Daoy (cell line): ENCODE measurements at places on chromosomes 6 and 20.

GRCh38 chr6:132698608-132699007 is 15.2 kb downstream of the VNN1 start:
- no peak for DNase-seq

- DNase-seq, result no peak
Measured at GRCh38 chr6:5747379-5747778, 259.3 kb downstream of the NRN1 start.

GRCh38 chr20:9736373-9736772 is 102.5 kb downstream of the PAK5 start:
- DNase-seq, result no peak

DNA sequence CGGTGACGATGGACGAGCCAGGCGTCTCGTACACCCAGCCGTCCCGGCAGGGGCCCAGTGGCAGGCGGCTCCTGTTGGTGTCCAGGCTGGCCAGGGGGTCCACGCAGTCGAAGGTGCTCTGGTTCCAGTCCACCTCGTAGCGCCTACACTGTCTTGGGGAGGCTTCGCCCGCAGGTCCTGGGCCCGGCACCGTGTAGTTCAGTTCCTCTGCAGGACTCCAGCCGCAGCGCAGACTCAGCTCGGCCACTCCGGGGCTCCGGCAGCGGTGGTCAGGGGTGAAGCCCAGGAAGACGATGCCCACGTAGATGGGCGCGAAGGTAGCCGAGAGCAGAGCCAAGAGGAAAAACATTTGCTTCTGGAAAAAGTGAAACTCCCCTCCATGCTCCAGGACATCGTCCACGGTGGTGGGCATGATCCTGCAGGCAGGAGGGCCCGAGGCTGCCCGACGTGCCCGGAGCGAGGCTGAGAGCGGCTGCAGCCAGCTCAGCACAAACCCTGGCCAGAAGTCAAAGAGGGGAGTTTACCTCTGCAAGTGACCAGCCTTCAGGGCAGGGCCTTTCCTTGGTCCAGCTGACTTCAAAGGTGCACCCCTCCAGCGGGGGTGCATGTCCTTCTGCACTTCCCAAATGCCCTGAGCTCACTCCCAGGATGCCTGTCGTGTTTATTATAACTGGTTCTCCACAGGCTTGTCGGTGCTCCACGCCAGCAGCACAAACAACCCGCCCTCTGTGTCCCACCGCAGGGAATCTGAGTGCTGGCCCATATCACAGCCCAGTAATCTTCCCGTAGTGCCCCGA is at the start of gene SLC22A2:
SLC22A2 (minus strand) TSS at position 476 of the 797 bp plus-strand sequence; CDS start at position 412, 64 bp downstream.
- no peak for DNase-seq

DNA sequence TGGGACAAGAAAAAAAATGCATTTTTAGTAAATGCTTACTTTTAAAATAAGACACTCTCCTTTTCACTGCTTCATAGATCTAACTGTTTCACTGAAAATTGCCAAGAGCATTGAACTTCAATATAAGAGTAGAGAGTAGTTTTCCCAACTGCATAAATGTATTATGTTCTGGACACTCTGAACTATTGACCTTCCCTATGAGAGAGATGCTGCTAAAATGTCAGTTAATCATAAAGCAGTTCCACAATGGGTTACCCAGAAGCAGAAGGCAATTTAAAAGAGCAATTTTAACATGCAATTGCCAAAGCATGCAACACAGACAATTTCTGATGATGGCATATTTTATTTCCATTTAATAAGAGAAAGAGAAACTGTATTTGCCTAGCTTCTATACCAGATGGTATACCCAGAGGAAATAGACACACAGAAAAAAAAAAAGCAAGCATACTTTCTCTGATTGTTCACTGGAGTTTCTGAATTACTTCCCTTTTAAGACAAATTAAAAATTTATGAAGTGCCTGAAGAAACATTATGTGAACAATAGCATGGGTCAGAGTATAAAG is 279.1 kb upstream of the THEMIS start:
- no peak for DNase-seq
